ENCODE measurements at places on chromosomes 4 and X.

DNA sequence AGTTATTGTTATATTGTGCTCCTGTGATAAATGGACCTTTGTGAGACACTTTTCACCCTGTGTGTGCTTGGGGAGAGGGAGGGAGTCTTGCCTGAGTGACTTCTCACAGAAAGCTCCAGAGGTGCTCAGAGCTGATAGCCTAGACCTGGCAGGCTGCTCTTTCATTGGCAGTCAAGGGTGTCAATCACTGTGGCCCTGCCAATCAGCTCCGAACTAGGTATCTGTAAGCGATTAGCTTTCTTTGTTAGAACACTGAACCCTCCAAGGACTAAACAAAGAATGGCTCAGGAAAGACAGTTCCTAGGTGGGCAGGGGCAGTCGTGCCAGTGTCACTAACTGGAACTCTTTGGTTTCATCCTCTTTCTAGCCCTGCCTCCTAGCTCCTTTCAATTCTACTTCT is 2.7 kb upstream of the NALF2 start:
- DNase-seq: no peak

DNA sequence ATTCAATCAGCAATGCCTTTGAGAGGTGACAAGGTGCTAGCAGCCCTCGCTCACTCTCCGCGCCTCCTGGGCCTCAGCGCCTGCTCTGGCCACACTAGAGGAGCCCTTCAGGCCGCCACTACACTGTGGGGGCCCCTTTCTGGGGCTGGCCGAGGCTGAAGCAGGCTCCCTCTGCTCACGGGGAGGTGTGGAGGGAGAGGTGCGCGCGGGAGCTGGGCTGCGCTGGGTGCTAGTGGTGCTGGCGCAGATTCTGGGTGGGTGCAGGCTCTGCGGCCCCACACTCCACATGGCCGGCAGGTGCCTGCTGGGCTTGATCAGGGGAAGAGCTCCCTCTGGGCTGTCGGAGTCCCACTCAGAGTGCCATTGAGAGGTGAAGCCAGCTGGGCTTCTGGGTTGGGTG is 351.0 kb downstream of the GASK1B start:
- DNase-seq: no peak

DNA sequence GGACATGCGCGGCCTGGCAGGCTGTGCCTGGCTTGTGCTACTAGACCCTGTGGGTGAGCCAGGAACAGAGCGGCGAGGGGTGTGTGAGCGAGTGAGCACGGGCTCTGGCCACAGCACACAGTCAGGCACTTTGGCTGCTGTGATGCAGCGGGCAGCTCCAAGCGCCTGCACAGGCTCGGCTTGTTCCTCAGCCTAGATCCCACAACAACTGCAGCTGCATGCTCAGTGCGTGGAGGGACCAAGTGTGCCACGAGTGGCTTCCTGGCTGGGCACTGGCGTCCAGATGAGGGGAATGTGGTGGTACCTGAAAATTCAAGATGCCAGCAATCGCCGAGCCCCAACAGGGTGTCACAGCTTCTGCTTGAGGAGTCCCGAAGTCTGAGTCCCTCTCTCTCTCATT is 1056.6 kb downstream of the RAPGEF2 start:
- DNase-seq: no peak

GRCh38 chr4:25943805-25944204 is 29.8 kb downstream of the SMIM20 start:
- DNase-seq: no peak

- no peak for DNase-seq
Observed at GRCh38 chr4:56844802-56845580, 23.5 kb upstream of the SPINK2 start.

GRCh38 chrX:152520653-152521052 is 69.5 kb upstream of the GABRA3 start:
- DNase-seq: no peak
